Amniotic epithelial cell (primary cell): ENCODE measurements at places on chromosomes 3 and 15.
A peak's percentile ranks its signal among the peaks of the same experiment; 100 is the strongest.

DNA sequence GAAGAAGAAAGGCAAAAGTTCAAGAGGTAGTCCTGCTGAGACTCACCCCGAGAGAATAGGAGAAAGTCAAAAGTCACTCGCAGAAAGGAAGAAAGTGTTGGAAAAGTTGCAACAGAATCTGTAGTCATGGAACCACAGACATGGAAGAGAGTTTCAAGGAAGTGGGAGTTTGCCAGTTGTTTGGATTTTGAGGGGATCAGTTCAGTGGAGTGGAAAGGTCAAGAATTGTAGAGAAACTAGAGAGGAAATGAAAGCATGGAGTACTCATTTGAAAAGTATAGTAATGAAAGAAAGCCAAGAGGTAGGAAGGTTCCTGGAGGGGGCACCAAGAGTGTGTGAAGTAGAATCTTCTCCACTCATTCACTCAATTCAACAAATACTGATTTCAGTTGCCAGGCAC lies 34.7 kb downstream of the SPTSSB start:
- DNase-seq, result no peak

DNA sequence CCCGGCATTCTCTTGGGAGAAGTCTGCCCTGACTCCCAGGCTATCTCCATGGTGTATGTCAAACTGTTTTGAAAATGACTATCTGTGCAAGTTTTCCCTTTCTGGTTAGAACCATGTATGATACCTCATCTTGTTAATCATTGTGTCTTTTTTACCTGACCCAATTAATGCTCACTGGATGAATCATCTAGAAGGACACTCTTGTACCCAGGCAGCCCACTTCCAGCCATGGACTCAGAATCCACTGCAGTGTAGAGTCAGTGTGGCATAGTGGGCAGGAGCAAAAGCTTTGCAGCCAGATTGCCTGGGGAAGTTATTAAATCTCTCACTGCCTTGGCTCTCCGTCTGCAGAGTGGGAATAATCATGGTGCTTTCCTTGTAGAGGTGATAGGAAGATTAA lies 1.2 kb downstream of the FAM3D start:
- no peak for DNase-seq

DNA sequence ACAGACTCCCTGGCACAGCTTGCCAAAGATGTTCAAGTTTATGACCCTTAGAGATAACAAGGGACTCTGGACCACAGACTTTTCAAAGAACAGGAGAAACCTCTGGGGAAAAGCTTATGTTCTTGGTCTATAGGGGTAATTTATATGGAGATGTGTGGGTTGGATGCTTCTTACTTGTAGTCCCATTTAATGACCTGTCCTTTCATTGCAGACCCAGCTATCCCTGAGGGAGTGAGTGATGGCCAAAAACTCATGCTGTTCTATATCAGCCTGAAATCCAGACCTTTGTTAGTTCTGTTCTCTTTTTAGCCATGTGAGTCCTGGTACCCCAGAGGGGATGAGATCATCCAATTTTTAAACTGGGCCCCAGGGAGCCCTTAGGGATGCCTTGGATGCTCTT lies 43.7 kb upstream of the MRPL3 start:
- no peak for DNase-seq

DNA sequence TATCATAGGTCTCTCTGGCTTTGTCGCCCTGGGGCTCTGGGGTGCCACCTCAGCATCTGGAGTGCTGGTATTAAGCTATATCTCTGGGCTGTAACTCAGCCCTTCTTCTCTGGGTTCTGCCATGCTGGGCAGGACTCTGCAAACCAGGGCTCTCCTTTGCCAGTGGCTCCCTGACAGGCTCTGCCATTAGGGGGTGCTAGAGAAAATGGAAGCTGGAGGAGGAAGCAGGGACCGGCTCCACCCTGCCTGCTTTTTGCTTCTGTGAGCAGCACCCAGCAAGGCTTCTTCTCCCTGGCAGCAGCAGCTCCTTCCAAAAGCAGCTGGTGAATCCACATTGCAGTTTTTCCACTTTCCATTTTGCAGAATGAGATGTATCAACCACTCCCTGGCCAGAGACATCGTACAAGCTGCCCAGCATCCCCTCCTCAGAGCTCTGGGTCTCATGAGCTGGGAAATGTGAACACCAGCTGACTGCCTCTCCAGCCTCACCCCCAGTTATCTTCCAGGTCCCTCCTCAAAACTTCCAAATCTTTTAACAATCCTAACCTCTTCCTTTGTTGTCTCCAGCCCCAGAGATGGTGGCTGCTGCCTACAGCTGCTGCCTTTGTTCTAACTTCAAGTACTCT lies 165.0 kb downstream of the ABHD5 start:
- peak; percentile 46 for DNase-seq

- DNase-seq, result no peak
These were observed 172.3 kb upstream of the PRICKLE2 start for GRCh38 chr3:64397573-64397972.

GRCh38 chr3:50194903-50195500 lies 3.6 kb downstream of the GNAT1 start:
- no peak for DNase-seq

DNA sequence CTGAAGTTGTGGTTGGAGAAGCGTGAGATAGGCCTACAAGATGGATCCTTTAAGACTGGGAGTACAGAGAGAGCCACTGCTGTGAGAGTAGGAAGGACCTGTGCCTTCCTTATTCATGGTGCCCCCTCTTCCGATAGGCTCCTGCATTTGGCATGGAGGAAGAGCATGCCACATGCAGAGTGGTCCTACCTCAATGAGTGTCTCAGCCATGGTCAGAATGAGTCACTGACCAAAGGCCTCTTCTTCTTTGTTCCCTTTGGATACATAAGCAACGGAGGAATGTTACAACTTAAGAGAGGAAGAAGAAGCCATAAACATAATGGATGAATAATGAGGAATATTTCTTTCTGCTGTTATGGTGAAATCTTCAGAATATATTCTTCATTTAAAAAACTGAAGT lies 681.2 kb upstream of the GRM7 start:
- DNase-seq, result peak; percentile 1

DNA sequence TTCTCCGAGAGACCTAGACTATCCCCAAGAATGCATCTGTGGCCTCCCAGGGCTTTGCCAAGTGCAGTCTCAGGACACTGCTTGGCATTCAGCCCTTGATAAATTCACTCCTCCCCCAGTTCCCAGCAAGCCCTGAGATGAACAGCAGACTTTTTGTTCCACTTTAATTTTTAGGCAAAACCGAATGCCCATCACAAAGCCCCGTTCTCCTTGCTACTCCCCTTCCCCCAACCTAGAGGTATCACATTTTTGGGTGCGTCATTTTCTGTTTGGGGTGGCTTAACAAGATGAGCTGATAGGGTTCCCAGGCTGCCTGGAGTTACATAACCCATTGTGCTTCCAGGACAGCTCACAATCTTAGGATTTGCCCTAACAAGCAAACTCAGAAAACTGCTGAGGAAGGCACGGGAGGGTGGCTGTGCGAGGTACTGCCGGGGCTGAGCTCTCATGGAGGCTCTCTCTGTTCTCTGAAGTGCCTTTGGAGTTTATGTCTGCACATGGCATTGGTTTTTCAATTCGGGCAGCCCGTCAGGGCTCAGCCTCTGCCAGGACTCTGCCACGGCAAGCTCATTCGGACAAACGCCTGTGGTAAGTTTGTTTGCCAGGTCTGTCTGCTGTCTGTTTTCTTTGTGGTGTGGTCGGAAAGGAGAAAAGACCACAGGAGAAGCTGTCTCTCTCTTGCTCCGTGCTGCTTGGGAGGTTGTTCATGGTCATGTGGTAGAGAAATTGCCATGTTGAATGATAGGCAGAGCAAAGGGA lies at the start of gene TRAK1:
TSS of gene TRAK1 (plus strand) at position 385 of the 759 bp plus-strand sequence. CDS start at position 498, 113 bp downstream.
- peak; percentile 85 for DNase-seq

DNA sequence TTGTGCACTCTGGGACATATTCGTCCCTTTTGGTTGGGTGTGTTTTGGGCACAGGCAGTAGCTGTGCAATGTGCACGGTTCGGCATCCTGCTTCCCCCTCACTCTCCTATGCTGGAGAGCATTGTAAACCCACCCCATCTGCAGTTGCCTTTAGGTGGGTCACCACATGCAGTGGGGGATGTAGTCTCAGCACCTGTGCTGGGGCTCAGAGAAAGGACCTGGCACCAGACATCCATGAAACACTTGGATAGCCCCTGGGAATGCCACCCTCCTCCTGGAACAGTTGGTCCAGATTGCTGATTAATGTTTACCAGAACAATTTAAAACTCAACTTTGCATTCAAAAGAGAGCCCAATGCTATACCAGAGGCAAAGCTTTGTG lies 123.9 kb upstream of the MEF2A start:
- DNase-seq, result no peak

- no peak for DNase-seq
These were observed 257.5 kb downstream of the LRTM1 start for GRCh38 chr3:54670201-54671000.

DNA sequence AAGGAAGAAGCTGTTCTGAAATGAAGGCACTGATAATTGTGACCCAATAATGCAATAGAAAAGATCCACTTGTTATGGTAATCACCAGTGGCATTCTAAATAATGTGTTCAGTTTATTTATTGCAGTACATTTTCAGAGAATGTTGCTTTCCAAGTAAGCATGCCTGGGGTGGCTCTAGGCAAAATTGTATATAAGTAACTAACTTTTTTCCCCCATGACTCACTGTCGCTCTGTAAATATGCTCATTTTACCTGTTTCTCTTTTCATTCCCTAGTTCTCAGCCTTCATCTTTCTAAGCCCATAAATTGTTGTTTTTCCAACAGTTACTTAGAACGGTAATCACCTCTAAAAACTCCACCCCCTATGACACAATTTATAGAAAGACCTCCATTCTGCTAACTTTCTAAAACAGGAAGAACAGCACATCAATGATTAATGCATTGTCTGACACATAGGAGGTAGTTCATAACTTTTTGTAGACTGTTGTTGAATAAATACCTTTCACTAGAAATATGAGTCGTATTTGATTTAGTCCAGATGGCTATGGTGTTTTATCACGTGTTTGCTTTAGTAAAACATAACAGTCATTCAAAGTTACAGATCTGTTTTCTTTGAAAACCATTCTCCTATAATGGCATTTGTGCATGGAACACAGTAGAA lies 143.1 kb downstream of the LSAMP start:
- DNase-seq, result peak; percentile 1

GRCh38 chr3:41131224-41131623 lies 68.1 kb upstream of the CTNNB1 start:
- DNase-seq, result no peak

DNA sequence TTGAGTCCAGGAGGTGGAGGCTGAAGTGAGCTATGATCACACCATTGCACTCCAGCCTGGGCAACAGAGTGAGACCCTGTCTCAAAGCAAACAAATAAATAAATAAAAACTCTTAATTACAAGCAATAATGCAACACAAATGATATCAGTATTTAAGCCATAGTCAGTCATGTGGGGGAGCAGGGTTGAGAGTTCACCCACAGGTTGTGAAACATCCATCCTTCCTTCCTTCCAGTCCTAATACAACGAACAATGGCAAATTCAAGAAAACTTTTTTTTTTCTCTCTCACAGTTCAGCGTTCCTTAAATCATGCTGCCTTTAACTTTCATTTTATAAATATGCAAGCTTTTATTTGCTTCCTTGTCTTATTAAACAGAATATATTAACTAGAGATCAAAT lies 24.1 kb downstream of the ZNF592 start:
- peak; percentile 59 for DNase-seq

DNA sequence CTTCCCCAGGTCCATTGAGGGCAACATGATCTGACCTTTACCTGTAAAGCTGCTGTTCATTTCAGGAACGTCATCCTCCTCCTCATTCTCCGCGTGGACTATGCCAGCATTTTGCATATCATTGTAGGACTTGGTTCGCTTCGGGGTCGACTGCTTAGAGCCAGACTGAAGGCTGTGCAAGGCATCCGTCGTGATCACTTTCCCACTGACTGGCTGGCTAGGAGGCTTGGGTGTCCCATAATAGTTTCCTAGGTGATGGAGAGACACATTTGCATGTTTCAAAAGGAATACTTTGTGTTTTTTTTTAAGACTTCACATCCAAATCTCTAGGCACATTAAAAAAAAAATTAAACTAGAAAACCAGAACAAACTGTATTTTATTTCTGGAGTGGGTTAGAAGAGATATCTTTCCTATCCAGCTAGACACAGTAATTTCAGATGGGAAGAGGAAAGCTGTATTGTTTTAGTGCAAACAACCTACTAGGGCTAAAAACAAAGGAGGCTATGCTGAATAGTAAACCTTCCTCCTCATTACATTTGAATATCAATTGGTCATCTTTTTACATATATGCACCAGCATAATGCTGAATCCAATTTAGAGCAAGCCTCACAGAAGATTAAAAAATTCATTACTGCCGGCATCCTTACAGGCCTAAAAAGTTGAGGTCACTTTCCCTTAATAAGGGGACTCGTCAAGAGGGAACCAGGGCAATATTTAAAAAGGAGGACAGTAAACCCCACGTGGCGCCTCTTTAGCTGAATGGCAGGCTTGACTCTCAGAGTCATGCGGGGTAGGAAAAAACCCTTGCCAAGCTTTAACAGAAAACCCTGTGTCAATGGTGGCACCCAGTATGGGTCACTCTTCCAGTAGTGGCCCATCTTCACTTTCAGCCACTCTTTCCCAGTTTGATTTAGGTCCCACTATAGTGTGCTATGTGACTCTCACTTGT lies 559.9 kb downstream of the MAGI1 start:
- DNase-seq, result no peak

- DNase-seq, result no peak
These were observed 10.3 kb downstream of the LPP start for GRCh38 chr3:188164248-188164687.

GRCh38 chr3:98725352-98725751 lies 37.8 kb upstream of the ST3GAL6 start:
- no peak for DNase-seq

DNA sequence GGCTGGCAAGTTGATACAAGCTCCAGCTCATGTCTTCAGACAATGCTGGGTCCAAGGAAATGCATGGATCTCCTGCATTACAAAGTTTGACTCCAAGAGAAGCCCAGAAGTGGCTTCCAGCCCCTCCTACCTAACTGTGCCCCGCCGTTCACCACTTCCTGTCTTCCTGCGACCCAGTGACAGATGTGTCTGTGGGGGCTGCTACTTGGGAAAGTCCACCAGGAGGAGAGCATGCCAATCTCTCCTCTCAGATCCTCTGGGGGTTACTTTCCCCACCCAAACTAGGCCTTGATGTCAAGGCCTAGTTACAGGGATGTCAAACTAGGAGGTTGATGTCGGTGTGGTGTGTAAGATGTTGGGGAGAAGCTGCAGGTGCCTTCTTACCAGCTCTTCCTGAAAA lies 133.6 kb upstream of the RASGRP1 start:
- DNase-seq, result no peak

GRCh38 chr3:197431346-197431910 lies 124.3 kb downstream of the BDH1 start:
- peak; percentile 40 for DNase-seq

- DNase-seq, result no peak
These were observed 490.9 kb upstream of the CFAP20DC start for GRCh38 chr3:59540696-59541095.

DNA sequence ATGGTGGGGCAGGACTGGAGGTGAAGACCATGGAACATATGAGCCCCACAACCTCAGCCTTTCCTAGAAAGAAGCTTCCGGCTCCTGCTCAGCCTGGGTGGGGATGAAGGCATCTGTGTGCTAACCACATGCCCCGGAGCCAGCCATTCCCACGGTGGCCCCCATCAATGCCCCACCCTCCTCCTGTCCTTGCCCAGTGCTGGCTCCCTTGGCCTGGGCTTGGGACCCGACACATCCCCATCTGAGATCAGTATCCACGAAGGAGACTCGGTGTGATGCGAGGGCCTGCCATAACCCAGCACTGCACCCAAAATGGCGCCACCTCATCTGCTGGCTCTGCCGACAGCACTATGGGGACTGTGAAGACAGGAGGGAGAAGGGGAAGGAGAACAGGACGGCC lies 16.5 kb upstream of the PLXND1 start:
- no peak for DNase-seq

GRCh38 chr3:46222435-46223161 lies 14.5 kb upstream of the CCR1 start:
- DNase-seq, result peak; percentile 8

GRCh38 chr3:117126946-117127546 lies 417.5 kb downstream of the TUSC7 start:
- DNase-seq, result no peak
